ENCODE measurements at places on chromosomes 16 and 17.
A peak's percentile ranks its signal among the peaks of the same experiment; 100 is the strongest.

DNA sequence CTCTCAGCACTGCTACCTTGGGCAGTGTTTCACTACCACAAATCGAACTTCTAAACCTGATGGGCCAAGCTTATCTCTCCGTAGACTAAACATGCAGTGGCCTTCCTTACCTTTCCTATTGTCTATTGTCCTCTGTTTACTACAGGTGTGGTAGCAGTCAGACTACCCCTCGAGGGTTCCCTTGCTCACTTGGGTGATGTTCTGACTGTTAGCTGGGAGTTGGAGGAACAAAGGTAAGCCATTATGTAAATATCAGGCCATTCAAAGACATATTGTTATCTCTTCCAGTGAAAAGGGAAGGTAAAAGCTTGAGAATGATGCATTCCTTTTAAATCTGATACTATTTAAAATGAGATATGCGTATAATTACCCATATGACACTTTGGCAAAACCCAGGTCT is 828.3 kb upstream of the EEF2KMT start:
- DNase-seq: no peak

GRCh38 chr17:7922269-7922844 is 6.3 kb upstream of the RNF227 start:
- peak; percentile 8 for DNase-seq

GRCh38 chr16:85716022-85716679 is 27.4 kb upstream of the GINS2 start:
- no peak for DNase-seq

GRCh38 chr17:75499313-75500022 is 15.9 kb downstream of the CASKIN2 start:
- no peak for DNase-seq

DNA sequence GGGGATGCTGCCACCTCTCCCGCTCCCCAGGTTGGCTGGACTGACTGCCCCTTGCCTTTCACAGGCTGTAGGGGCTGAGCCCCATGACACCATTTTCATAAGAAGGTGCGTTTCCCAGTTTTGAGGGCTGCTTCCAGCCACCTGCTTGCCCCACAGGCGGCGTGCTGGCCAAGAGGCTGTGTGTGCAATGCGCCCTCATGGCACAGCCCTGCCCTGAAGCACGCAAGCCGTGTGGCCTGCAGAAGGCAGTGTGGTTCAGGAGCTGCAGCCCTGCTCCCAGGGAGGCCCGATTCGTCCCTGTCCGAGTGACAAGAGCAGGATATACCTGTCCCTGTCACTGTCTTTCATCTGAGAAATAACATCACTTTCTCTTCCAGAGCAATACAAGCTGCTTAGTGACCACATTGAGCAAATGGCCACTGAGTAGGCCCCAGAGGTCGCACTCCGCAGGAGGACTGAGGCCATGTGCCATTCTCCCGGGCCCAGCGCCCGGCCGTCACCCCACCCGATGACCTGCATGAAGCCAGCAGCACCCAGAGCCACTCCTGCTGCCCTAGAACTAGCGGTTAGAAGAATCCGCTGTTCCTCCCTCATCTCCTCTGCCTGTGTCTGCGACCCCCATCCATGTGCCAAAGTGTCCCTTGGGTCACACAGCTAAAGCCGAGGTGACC is 24.2 kb downstream of the CIBAR2 start:
- no peak for DNase-seq

DNA sequence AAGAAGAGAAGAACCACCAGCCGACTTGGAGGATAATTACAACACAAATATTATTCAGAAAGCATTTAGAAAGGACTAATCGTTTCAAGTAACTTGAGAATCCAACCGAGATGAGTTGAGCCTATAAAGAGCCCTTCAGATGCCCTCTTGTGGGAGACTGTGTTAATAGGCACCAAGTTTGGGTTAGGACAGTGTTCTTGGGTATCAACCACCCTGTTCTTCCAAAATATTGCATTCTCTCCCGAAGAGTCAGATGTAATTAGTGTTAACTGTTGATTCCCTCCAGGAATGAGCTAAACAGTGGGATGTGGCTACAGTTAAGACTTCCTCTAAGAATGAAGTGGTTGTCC is 87.8 kb upstream of the NOL11 start:
- DNase-seq: no peak

GRCh38 chr17:2123375-2124251 is 68.7 kb downstream of the HIC1 start:
- DNase-seq: no peak

DNA sequence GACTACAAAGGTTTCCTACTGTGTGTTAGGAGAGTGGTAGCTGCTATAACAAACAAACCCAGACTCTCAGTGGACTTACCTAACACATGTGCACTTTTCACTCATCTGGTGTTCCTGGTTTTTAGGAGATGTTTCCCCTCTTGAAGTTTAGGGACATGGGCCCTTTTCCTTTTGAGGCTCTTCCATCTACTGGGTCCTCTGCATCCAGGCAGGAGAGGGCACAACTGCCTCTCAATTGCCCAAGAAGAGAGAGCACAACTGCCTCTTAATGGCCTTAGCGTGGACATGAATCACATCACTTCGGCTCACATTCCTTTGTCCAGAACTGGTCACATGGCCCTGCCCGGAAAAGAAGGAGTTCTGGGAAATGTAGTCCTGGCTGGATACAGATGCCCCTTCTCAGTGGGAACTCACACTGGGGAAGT is 9.8 kb upstream of the TNRC6C start:
- no peak for DNase-seq

DNA sequence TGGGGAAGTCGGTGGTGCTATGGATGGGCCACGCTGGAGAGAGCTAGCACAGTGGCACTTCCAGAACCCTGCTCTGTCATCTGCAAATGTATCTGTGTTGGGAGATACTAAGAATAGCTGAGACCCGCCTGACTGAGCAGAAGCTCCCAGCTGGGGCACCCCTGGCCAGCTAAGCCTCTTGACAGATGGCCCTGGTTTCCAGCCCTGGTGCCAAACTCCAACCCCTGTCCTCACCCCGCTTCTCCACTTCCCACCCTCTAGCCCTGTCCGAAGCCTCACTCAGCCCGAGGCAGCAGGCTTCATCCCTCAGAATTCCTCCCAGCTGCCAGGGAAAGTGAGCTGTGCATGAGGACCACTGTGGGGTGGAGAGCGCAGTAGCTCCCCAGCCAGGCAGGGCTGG is 124.4 kb downstream of the CCDC144A start:
- DNase-seq: no peak

DNA sequence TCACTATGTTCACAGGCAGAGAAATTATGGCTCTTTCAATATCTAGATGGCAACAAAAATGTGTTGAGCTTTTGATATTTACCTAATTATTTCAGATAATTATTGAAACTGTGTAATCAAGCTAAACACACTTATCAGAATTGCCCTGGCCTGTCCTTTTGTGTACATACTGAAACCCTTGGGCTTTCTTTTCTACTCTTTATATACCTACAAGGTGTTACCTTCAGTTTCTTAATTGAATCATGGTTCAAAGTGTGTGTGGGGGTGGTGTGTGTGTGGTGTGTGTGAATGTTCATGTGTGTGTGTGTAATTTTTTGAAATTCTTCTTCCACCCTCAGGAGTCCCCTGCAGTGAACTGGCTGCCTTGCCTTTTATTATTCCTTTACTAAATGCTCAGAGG is 506.8 kb upstream of the SOX9 start:
- no peak for DNase-seq

GRCh38 chr17:69287168-69287567 is 39.8 kb downstream of the ABCA5 start:
- no peak for DNase-seq

- no peak for DNase-seq
Measured at GRCh38 chr17:59470624-59471297, 94.6 kb upstream of the DHX40 start.

DNA sequence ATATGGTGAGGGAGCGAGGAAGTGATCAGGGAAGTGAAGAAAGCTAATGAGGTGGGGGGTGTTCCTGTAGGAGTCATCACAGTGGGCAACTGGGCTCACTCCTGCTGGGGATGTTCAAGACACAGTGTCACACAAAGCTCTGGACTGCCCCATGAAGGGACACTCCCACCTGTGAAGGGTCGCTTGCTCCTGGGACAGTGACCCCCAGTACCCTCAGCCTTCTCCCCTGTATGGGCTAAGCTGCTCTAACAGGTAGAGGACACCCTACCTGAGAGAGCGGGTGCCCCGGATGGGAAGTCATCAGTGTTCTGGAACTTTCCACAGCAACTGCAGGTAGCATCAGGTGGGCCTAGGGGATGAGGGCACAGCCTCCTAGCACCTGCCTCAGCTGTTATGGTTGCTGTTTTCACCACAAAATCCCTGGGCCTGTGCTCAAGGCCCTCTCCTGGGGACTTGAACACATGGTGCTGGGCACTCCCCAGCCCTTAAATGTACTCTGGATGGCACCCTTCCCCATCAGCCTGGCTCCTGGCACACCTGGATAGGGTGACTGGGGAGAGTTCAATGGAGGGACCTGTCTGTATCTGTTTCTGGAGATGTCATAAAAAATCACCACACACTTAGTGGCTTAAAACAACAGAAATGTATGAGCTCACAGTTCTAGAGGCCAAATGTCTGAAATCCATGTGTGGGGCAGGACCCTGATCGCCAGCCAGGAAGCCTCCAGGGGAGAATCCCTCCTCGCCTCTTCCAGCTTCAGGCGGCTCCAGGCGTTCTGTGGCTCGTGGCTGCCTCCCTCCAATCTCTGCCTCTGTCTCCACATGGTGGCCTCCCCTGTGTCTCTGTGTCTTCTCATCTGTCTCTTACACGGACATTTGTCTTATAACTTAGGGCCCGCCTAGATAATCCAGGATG is 104.0 kb upstream of the CDH5 start:
- no peak for DNase-seq

DNA sequence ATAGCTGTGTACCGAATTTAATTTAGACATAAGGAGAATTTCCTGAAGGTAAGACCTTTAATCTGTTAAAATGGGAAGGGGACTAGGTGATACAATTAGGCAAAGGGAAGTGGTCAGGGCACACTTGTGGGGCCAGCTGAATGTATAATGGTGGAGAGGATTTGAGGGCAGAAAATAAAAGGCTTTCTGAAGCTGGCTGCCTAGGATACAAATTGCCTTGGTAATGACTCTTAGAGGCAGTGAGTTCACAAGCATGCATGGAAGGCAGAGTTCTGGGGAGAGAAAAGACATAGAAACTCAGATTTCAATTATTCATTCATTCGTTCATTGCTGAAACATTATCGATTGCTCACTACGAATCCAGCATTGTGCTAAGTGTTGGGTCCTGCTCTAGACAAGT is 12.4 kb upstream of the NFAT5 start:
- DNase-seq: no peak

GRCh38 chr17:13544292-13544691 is 57.4 kb downstream of the HS3ST3A1 start:
- no peak for DNase-seq

- no peak for DNase-seq
Measured at GRCh38 chr17:76492123-76492988, 8.9 kb downstream of the RHBDF2 start.

GRCh38 chr16:30741461-30741914 is 6.7 kb upstream of the PHKG2 start:
- no peak for DNase-seq

DNA sequence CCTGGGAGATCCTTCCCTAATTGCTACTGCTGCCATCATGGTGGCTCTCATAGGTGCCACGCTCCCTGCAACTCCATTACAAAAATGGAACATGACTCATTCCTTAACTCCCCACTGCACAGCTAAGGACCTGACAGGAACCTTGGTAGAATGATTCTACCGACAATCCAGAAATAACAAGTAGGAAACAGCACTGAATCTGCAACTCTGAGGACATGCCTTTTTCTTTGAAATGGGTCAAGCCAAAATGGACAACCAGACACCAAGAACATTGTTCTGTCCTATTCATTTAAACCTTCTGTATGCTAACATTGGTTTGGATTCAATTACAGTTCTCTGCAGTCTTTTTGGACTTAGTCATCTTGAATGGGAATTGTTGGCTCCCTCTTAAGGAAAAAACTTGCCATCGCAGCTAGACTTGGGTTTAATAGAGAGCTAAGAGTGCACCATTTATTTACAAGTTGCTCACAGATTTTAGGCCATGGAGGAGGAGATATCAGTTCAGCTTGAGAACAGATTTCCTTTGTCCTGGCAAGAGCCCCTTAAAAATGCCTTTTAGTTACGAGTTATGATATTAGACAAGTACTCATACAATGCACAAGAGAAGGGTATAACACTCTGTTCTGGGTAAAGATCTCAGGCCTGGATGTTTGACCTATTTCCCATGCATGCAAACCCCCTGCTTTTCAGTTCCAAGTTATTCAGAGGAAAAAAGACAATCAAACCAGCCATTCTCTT is 20.9 kb upstream of the NSRP1 start:
- DNase-seq: no peak

GRCh38 chr17:67123699-67124098 is 79.3 kb downstream of the CACNG1 start:
- DNase-seq: no peak

GRCh38 chr16:10990378-10990777 is 46.0 kb downstream of the CLEC16A start:
- no peak for DNase-seq

DNA sequence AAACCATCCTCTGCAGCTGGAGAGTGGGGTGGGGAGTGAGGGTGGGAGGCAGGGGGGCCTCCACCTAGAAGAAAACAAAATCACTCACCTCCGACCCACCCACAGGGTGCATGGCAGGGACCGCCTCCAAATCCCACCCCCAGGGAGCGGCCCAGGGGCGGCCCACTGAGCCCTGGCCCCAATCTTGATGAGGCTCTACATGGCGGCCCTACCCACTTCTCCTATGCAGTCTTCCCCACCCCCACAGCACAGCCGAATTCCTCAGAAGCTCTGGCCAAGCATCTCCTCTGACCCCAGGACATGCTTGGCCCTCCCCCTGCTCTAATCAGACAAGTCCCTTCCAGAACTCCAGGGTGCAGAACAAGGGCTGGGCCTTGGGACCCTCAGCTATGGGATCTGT is 18.2 kb upstream of the FASN start:
- DNase-seq: no peak

DNA sequence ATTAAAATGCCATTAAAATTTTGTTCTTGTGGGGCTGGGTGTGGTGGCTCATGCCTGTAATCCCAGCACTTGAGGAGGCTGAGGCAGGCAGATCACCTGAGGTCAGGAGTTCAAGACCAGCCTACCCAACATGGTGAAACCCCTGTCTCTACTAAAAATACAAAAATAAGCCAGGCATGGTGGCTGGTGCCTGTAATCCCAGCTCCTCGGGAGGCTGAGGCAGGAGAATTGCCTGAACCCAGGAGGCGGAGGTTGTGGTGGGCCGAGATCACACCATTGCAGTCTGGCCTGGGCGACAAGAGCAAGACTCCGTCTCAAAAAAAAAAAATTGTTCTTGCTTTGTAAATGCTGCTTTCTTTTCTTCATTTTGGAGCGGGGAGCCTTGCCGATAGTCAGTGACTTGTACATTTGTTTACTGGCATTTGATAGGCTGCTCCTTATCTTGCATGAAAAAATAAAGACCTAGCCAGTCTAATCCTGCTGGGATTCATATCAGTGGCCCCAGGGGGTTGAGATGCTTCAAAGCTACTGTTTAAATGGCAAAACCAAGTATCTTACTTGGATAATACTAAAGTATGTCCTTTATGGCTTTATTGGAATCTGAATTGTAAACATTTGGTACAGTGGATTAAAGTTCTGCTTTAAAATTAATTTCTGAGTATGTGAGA is 3.3 kb upstream of the CLTC start:
- no peak for DNase-seq

GRCh38 chr16:50301626-50302471 is 35.5 kb downstream of the ADCY7 start:
- no peak for DNase-seq

Data from CD4-positive, alpha-beta T cell treated with Interleukin-6 for 4 hours (primary cell).